ENCODE measurements at places on chromosomes 13 and 19. TPM values are rescaled to one million over a fixed set of nuclear protein-coding genes. Genes with fewer than 3 reads are reported as not detected.

Gene LGALS14
- total RNA-seq: not detected

Gene KMT2B
- 20.0 TPM for total RNA-seq

Gene PLVAP
- total RNA-seq: not detected

Gene FBL
- total RNA-seq: 315 TPM

Gene ACER1
- not detected for total RNA-seq

Gene DCT
- total RNA-seq: not detected

Gene ZNF560
- total RNA-seq: 3.7 TPM

Gene ODAD3
- 4.5 TPM for total RNA-seq

Gene CLEC4G
- not detected for total RNA-seq

Gene GJB2
- total RNA-seq: not detected

Gene CYP2F1
- total RNA-seq: not detected

Gene FUT1
- 3.2 TPM for total RNA-seq

Gene SULT2B1
- not detected for total RNA-seq

Gene SRRM5
- 0.30 TPM for total RNA-seq

Gene VSTM2B
- not detected for total RNA-seq

Gene GATAD2A
- total RNA-seq: 110 TPM

Gene POU2F2
- 1.2 TPM for total RNA-seq

Gene ZNF534
- not detected for total RNA-seq

Gene FSD1
- total RNA-seq: 46.5 TPM

Gene PNMA8A
- 27.8 TPM for total RNA-seq

Gene SYT3
- 0.60 TPM for total RNA-seq
